HFFc6 (cell line): ENCODE measurements at places on chromosomes 12 and 14. TPM values are rescaled to one million over a fixed set of nuclear protein-coding genes. Genes with fewer than 3 reads are reported as not detected.

Gene RNASE7
- total RNA-seq = not detected in 2 replicates

Gene DHRS7
- 55.3 to 75.0 TPM (median 66.3 TPM) in 3 replicates for total RNA-seq

Gene MGP
- total RNA-seq = 0.46 to 0.53 TPM in 2 of 3 replicates, not detected in the other

Gene NINJ2
- total RNA-seq = not detected in 3 replicates

Gene PLBD1
- total RNA-seq = not detected in 3 replicates

Gene INHBC
- not detected in 3 replicates for total RNA-seq
